ENCODE measurements at places on chromosomes 5 and 9.

GRCh38 chr5:103410172-103410571 lies 151.6 kb downstream of the MACIR start:
- no peak for DNase-seq

DNA sequence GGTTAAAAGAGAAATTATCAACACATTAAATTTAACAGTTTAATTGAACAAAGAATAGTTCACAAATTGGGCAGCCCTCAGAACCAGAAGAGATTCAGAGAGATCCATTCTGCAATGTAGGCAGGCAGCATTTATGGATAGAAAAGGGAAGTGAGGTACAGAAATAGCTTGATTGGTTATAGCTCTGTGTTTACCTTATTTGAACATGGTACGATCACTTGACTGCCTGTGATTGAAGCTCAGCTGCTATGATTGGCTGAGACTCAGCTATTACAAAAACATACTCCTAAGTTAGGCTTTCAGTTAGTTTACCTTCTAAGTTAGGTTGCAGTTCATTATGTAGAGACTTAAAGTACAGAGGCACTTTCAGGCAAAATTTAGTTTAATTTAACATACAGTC lies 7.3 kb downstream of the CNTRL start:
- no peak for DNase-seq

GRCh38 chr9:127501821-127502343 lies 50.6 kb downstream of the LRSAM1 start:
- no peak for DNase-seq

DNA sequence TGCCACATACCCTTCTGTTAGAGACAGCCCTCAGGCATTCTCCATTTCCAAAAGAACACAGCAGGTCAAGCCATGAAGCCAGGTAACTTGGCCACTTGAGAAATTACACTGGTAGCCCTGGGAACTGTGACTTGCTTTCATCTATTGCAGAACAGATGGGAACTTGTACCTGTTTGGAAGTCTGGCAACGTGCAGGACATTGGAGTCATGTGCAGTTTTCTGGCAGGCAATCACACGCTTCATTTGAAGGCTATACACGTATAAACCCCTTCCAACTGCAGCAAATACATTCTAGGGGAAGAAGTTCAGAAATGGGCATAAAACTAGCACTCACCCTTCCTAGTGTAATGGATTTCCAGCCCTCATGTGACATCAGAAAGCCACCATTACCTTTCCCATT lies 54.0 kb downstream of the WDR41 start:
- DNase-seq = no peak

DNA sequence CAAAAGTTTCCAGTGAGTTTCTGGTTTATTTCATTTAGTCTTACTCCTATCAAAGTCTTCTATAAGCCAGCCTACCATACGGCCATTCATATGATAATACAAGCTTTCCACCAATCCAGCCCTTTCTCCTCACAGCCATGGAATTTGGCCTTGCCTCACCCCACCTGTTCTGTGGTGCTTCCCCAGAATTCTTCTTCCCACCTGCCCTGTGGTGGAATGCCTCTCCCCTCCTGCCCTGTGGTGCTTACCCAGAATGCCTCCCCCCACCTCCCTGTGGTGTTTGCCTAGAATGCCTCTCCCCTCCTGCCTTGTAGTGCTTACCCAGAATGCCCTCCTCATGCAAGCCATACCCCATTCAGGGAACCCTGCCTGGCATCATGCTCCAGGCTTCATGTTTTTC lies 90.3 kb upstream of the APC start:
- no peak for DNase-seq

DNA sequence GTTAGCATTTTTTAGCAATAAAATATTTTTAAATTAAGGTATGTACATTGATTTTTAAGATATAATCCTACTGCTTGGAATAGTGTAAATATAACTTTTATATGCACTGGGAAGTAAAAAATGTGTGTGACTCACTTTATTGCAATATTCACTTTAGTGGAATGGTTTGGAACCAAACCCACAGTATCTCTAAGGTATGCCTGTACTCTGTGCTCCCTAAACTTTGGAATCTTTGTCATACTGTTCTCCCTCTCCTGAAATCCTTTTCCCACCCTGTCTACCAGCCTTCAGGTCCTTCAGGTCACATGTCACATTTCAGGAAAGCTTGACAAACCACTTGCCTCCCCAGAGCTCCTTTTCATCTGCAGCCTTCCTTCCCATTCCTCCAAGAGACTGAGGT lies 308.7 kb downstream of the SPOCK1 start:
- DNase-seq = no peak

DNA sequence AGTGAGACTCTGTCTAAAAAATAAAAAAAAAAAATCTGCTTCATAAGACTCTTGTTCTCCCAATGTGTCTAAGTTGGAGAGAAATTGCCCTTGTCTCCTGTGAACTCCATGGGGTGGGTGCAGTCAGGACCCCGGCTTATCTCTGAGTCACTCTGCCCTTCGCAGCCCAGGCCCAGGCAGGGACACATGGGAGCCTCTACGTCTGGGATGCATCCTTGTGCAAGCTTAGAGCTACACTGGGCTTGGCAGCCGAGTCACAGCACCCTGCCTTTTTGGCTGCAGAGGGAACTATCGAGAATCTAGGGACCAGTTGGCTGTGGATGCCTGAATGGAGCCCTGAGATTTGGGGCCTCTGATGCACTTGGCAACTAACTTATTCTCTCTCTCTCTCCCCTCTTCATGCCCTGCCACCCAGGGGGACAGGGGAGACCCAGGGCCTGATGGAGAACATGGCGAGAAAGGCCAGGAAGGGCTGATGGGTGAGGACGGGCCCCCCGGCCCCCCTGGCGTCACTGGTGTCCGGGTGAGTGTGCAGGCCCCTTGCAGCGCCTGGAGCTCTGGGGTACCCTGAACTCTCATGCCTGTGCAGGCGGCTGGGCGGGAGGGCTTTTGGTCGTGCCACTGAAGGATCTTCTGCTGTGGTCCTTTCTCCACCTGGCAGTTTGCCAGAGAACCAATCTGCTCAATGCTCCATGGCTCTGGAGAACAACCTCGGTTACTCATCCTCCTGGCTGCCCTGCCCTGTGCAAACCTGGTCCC lies 47.5 kb upstream of the ORM1 start:
- DNase-seq = peak; percentile 27

GRCh38 chr9:607417-607816 lies 234.1 kb upstream of the DMRT1 start:
- no peak for DNase-seq

DNA sequence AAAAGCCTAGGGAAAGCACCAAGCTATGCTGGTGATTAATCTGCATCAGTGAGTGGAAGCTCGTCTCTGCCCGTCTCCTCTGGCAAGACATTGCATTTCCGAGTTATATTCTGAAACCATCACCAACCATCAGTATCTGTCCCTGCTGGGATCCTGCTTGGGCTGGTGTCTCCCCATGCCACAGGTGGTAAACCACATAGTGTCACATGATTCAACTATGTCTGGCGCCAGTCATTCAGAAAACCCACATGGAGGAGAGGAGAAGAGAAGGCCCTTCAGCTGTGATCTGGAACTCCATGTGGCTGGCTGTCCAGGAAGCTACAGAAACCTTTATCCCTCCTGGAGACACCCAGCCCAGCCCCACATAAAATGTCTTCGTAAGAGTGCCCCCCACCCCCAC lies 4.8 kb downstream of the IL9 start:
- no peak for DNase-seq

DNA sequence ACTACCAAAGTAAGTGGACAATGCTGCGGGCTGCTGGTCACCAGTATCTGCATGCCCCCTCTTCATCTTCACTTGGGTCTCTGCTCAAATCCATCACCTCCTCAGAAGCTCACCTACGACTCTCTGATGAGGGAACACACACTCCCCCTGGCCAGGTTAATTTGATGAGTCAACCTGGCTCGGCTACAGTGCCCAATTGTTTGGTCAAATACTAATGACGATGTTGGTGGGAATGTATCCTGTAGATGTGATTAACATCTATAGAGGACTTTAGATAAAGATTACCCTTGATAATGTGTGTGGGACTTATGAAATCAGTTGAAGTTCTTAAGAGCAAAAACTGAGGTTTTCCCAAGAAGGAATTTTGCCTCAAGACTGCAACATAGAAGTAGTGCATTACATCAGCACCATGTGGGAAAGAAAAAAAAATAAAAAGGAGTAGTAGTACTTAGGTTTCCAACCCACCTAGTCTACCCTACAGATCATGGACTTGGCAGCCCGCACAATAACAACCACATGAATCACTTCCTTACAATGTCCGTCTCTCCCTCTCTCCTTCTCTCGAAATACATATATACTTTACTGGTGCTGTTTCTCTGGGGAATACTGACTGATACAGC lies 467.3 kb downstream of the DNAH5 start:
- DNase-seq = no peak

GRCh38 chr5:145854651-145855258 lies 18.1 kb downstream of the GRXCR2 start:
- DNase-seq = no peak

DNA sequence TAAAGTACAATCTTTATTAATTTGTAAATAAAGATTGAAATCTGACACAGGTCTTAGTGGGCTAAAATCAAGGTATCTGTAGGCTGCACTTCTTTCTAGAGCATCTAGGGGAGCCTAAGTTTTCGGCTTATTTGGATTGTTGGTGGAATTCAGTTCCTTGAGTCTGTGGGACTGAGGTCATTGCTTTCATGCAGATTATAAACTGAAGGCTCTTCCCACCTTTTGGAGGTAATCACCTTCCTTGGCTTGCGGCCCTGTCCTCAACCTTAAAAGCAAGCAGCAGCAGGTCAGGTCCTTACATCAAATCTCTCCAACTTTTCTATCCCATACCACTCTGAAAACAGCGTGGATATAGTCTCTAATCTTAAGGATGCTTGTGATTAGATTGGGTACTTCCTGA lies 25.9 kb downstream of the MAT2B start:
- no peak for DNase-seq

Data from femur (tissue), 1 donor.